Type B pancreatic cell (in vitro differentiated cells): ENCODE measurements at places on chromosomes 4 and X. TPM values are rescaled to one million over a fixed set of nuclear protein-coding genes. Genes with fewer than 3 reads are reported as not detected.

DNA sequence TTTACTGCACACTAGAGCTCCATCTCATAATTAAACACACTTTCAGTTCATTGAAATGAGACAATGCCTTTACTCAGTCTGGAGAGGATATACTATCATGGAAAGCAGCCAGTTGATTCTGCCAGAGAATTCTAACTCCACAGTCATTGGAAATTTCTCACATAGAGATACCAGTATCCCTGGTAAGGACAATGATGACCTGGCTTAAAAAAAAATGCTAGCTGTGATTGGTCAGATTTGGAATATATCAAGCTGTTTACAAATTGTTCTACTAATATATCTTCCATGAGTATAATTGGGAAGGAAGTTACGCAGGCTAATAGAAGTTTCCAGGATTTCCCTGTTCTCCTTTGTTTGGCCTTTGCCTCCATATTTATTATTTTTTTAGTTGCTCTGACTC, 34.5 kb upstream of the TLL1 start:
- DNase-seq, result no peak

- no peak for DNase-seq
Measured at GRCh38 chr4:88964450-88964849, 92.5 kb downstream of the FAM13A start.

DNA sequence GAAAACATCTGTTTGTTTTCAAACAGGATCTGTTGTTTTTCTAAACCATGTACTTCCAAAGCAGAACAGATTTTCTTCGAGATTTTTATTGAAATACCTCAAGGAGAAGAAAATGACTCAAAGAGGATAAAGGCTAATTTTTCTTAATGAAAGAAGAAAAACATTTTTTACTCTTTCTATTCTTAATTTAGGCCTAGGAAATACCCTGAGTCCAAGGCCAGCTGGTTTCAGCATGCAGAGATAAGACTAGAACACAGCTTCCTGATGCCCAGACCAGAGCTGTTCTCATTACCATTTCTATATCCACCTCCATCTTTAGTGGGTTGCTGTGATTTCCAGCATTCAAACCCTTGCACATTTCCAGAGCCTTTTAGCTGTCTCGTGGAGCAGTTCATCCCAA, 18.3 kb downstream of the GAB1 start:
- no peak for DNase-seq

- DNase-seq, result no peak
Measured at GRCh38 chr4:17218786-17219185, 293.1 kb downstream of the QDPR start.

DNA sequence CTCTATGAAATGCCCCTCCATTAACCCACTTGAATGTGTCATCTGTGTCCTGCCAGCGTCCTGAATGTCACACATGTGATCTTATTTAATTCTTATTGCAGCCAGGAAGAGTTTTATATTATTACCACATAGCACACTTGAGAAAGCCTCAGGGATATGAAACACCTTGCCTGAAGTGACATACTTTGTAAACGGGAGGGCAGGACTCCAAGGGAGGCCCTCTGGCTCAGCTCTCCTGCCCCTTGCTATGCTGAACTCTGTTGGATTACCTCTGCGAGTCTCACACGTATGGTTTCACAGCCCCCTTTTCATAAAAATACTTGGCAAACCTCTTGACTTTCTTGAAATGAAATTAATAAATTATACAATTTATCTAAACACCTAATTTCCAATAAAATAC, 11.1 kb upstream of the ZCCHC4 start:
- DNase-seq, result no peak

GRCh38 chrX:78066110-78066509, 37.9 kb upstream of the PGK1 start:
- no peak for DNase-seq

DNA sequence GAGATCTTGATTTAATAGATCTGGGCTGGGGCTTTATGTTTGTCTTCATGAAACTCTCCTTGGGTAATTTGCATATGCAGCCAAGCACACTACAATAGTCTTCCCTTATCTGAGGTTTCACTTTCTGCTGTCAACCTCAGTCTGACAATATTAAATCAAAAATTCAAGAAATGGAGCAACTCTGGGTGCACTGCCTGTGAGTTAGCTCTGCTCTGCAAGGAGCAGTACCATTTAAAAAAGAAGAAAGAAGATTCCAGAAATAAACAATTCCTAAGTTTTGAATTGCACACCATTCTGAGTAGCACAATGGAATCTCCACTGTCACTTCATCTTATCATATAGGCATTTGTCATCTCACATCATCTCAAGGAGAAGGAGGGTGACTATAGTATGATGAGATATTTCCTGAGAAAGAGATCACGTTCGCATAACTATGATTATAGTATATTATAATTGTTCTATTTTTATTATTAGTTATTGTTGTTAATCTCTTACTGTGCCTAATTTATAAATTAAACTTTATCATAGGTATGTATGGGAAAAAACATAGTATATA, 9.4 kb downstream of the FNIP2 start:
- DNase-seq, result no peak

The GC gene
- 71.9 and 245 TPM in 2 replicates for total RNA-seq

The CXCL1 gene
- total RNA-seq, result 3.8 and 5.7 TPM in 2 replicates

GRCh38 chr4:78735697-78736096, 40.5 kb upstream of the BMP2K start:
- no peak for DNase-seq

DNA sequence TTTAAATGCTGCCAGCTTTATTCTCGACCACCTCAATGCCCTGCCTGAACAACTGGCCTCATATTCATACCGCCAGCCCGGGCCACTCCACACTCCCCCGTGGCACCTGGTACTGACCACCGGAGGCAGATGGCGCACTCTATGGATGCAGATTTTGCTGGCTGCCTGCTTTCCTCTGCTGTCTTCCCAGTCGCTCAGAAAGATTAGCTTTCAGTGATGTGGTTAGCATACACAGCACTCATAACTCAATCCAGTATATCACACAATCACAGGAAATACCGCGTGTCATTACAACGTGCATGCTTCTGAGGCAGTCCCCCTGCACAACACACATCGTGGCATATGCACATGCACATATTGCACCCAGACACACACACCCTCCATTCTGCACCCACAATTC, 147.2 kb upstream of the BCOR start:
- no peak for DNase-seq

- no peak for DNase-seq
Measured at GRCh38 chr4:134958862-134959261, 757.3 kb upstream of the PABPC4L start.

DNA sequence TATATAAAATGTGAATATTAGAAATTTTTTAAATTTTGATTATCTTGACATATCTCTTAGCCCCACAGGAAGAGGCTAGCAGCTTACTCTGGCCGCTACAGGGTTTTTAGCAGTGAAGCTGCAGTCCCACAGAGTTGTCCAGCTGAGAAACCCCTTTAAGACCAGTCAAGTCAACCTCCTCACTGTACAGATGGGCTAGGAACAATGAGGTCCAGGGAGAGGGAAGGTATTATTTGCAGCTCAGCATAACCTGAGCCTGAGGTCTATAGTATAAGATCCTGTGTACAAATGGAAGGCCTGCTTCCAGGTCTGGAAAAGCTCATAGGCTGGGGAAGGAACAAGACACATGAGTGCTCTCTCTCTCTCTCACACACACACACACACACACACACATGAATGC, 1.8 kb downstream of the VSIG4 start:
- DNase-seq, result no peak

- DNase-seq, result no peak
Measured at GRCh38 chr4:22897520-22898108, 204.9 kb downstream of the GBA3 start.

GRCh38 chr4:62771983-62772557, 1571.9 kb downstream of the ADGRL3 start:
- no peak for DNase-seq

DNA sequence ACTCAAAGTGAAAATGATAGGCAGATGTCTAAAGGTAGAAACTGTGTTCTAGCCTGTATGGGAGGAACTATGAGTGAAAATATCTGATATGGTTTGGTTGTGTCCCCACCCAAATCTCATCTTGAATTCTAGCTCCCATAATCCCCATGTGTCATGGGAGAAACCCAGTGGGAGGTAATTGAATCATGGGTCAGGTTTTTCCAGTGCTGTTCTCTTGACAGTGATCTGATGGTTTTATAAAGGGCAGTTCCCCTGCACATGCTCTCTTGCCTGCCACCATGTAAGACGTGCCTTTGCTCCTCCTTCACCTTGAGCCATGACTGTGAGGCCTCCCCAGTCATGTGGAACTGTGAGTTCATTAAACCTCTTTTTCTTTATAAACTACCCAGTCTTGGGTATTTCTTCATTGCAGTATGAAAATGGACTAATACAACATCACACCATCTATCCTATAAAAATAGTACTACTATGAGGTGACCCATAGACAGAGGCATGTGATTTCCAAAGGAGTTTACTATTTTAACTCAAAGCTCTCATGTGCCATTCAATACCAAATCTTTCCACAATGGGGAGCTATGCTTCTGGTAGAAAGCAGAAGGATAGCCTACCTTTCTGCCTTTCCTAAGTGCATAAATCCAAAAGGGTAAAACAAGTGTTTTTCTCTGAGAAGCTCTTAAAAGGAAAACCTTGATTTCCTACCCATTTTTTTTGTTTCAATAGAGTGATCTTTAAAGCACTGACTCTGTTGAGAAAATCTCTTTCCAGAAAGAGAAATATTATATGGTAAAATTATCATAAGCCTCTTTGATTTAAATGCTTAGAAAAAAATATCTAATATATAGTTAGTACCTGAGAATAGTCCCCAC, 38.8 kb downstream of the SEC31A start:
- DNase-seq, result no peak

DNA sequence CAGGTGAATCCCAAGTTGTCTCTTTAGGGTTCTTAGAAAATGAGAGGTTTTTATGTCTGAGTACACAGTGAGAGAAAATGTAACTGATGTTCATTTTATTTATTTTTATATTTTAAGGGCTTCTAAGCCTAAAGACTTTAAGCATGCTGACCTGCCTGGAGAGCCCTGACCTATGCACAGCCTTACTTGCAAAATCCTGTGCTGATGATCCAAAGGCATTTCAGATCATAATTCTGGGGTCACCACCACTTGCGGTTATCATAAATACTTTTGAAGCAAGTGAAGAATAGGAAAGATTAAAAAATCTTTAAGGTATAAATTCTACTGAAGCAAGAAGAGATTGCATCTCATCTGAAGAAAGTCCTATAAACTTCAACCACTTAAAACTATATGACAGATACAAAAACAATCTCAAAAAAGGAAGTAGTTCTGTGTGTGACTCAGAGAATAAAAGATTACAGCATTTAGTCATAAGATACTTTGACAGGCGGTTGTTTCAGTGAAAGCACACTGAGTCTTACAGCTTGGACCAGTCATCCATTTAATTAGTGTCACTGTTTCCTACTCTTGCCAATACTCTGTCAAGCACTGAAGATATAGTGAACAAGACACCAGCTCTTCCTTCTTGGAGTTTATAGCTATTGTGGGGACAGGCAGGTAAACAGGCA, 245.2 kb upstream of the DIPK2B start:
- no peak for DNase-seq

DNA sequence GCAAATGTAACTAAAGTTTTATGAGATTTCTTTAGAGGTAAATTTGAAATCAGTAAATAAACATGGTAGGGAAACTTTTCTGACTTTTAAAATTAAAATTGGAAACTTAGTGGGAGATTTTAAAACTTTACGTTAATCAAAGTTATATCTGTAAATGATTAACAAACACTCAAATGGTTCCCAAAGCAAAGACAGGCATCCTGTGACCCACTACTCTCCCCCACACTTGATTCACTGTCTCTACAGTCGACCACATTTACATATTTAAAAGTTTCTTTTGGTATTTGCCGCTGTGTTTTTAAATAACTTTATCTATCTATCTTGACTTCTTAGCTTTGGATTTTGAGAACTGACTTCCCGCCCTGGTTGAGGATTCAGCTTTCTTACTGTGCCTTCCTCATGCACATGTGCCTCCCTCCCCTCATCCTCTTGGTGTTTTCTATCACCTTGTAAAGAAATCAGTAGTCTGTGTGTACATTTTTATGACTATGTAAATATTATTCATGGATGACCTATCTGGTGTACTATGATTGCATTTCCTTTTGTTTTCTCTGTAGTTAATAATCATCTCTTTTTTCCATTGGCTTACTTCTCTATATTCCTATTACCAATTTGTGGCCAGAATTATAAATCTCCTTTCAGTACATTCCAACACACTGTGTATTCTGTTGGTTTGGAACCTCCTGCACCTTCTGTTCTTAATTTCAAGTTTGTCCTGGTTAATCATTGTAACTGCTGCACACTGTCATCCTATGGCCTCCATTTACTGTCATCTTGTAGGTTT, 72.6 kb downstream of the WWC2 start:
- no peak for DNase-seq

DNA sequence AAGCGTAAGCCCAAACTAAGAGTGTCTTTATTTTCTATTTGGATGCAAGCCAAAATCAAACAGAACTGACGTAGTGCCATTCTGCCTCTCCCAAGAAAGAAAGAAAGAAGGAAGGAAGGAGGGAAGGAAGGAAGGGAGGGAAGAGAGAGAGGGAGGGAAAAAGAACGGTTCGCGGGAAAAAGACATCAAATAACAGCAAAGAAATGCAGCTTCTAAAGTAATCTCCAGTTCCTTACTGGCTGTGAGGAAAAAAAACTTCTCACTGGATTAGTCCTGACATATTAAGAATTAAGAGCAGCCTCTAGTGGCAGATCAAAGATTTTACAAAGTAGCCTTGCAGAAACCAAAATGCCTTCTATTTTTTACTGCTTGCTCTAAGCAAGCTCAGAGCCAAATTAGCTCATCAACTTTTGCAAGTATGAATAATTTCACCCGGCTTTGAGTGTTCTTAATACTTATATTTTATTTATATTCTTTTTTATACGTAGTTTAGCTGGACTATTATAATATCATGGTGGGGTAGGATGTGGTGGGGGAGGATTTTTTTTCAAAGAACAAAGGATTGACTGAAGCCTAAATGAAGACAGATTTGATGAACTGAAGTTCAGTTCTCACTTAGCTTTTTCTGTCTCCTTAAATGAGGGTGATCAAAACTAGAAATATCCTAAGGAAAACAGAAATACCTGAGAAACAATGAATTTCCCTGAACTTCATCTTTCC, 36.6 kb downstream of the PITX2 start:
- no peak for DNase-seq

The PRDM5 gene
- total RNA-seq, result 5.9 and 15.7 TPM in 2 replicates

- no peak for DNase-seq
Measured at GRCh38 chr4:6618386-6619115, 21.9 kb upstream of the MRFAP1 start.

The ADH1B gene
- total RNA-seq, result 2.2 and 6.1 TPM in 2 replicates

GRCh38 chrX:1932231-1932630, 317.4 kb downstream of the ASMT start:
- no peak for DNase-seq

The SYP gene
- 13.6 and 14.8 TPM in 2 replicates for total RNA-seq
